Activated CD4-positive, CD25-positive, alpha-beta regulatory T cell (primary cell): ENCODE measurements at places on chromosomes 5 and 9.

DNA sequence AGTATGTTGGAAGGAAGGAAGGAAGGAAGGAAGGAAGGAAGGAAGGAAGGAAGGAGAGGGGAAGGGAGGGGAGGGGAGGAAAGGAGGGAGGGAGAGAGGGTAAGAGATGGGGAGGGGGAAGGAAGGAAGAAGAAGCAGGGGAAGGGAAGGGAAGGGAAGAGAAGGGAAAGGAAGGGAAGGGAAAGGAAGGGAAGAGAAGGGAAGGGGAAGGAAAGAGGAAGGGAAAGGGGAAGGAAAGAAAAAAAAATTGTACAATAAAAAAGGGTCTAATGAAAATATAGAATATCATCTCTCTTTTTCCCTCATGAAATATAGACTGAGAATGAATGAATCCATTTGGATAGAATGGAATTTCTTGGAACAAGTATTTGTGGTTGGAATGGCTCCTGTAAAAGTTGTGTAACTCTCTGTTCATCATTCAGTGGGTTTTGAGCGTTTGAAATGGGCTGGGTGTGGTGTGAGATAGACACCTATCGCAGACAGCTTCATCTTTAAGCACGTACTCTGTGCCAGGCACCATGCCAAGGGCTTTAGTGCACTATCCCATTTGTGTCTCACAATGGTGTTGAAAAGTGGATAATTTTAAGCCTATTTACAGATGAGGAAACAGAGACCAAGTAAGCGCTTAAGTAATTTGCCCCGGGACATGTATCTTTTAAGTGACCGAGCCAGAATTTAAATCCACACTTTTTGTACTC lies 11.6 kb upstream of the PAPPA start:
- no peak for DNase-seq

DNA sequence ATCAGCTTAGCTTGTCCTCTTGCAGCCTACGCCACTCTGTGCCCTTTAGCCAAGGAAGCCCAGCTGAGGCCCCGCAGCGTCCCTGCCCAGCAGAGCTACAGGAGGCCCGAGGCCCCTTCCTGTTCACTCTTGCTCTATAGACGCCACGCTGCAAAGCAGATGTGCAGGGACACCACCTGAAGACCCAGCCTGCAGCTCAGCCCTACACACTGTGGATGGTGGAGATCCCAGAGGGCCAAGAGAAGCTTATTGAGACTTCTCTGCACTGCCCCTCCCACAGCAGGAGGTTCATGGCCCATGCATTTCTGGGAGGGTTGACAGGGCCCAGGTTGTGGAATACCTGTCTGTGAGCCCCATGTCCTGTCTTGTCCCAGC lies 33.6 kb downstream of the IRF1 start:
- no peak for DNase-seq

GRCh38 chr5:15623794-15624193 lies 123.8 kb downstream of the FBXL7 start:
- no peak for DNase-seq

DNA sequence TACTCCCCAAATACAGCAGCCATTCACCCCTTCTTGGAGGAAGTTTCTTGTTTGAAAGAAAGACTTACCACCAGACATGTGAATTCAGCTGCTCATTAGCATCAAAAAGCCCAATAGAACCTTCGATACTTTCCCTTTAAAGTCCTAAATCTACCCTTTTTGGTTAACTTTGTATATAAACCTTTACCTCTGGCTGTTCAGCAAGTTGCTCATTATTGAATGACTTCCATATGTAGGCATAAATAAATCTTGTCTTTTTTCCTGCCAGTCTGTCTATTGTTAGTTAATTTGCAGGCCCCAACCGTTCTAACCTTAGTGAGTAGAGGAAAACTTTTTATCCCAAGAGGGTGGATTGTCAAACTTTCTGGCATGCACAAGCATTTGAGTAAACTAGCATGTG lies 27.9 kb upstream of the FBXL17 start:
- DNase-seq = no peak

- no peak for DNase-seq
These were observed 213.5 kb downstream of the PJA2 start for GRCh38 chr5:109196087-109196822.

DNA sequence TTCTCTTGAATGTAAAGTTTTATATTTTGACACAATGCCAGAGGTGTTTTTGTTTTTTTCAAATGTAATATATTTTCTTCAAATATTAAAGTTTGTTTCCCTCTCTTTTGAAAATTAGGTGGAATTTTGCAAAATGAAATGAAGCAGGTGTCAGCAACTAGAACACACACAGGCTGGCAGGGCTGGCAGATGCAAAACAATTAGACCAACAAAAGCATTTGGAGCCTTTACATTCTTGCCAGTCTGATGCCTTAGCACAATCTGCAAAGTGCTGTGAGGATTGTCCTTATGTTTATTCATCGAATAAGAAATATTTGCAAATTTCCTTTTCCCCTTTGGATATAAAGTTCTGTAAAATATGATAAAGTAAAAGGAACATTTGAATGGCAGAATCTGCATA lies 1063.9 kb downstream of the CDH9 start:
- no peak for DNase-seq

DNA sequence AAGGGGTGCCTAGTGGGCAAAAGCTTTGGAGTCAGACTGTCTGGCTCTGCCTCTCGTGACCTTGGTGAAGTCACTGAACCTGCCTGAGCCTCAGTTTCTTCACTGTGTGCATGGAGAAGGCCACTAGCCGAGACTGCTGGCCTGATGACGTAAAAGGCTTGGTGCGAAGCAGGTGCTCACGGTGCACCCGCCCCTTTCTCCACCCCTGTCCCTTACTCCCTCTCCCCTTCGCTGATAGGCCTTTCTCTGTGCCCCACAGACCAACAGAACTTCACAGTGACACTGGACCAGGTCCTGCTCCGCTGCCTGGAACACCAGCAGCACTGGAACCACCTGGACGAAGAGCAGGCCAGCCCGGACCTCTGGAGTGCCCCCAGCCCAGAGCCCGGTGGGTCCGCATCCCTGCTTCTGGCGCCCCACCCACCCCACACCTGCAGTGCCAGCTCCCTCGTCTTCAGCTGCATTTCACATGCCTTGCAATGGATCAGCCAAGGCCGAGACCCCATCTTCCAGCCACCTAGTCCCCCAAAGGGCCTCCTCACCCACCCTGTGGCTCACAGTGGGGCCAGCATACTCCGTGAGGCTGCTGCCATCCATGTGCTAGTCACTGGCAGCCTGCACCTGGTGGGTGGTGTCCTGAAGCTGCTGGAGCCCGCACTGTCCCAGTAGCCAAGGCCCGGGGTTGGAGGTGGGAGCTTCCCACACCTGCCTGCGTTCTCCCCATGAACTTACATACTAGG lies 10.4 kb downstream of the FPGS start:
- DNase-seq = no peak

DNA sequence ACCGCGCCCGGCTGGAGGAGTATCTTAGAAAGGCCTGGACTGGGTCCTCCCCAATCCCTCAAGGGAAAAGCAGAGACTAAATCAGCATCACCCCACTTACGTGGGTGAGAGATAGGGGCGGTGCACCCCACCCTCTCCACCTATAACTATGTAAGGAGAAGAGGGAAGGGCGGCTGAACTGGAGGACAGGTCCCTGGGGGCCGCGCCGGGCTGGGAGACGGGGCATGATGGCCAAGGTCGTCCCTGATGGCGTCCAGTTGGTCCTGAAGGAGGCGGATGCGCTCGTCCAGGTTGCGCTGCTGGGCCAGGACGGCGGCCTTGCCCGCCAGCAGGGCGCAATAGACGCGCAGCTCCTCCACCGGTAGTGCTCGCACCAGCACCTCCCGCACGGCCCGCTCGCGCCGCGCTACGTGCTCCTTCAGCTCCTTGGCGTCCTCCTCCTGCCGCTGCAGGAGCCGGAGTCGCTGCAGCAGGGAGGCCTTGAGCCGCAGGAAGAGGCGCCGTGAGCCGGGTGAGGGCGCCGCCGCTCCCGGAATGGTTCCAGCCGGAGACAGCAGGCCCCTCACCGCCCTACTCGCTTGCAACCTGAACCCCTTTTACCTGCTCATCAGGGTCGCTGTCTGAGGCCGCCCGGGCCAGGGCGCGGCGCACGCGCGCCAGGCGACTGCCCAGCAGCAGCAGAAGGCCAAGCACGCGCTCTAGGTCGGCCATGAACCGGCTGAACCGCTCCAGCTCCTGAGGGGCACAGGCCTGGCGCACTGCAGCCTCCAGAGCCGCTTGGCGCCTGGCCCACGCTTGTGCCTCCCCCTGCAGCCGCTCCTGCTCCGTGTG lies 7.6 kb downstream of the SHROOM1 start:
- DNase-seq = no peak

GRCh38 chr5:67672636-67673035 lies 476.0 kb upstream of the CD180 start:
- no peak for DNase-seq

GRCh38 chr9:102445181-102445747 lies 549.9 kb upstream of the CYLC2 start:
- DNase-seq = no peak
